ENCODE measurements at places on chromosomes 7 and 10.

- DNase-seq = peak; percentile 77
These were observed 1.6 kb upstream of the HILPDA start for GRCh38 chr7:128453836-128454804.

- no peak for DNase-seq
These were observed 67.7 kb upstream of the DRGX start for GRCh38 chr10:49463605-49464004.

DNA sequence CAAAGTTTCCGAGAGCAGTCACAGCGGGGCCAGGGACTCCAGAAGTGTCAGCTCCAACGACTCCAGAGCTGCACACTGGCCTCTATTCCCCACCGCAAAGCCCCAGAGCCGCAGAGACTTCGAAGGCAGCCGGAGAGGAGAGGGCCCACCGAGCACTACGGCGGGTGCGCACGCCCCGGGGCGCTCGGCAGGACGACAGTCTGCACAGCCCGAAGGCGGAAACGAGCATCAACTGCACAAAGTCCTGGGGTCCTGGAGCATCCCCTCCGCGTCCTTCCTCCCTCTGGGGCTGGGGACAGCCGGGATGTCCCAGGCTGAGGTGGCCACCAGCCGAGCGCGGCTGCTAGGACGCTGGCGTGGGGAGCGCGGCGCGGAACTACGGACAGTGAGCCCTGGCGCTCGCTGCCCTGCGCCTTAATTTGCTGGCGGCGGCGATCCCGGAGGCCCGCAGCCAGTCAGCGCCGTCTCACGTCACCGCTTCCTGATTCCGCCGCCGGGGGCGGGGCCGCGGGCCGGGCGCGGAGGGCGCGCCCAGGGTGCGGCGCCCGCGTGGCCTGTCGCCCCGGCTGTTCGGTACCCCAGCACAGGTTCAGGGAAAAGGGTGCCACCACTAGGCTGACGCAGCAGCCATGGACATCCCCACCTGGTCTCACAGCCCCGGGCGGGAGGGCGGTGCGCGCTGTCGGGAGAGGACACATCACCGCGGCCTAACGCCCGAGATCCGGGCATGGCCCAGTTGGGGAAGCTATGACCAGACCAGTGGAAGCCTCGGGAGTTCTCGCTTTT lies at the start of gene TBX20:
TSS of gene TBX20 (minus strand) at position 391 of the 786 bp plus-strand sequence. CDS start 480 bp downstream, outside the sequence.
- DNase-seq = peak; percentile 9

- DNase-seq = no peak
These were observed 1.7 kb upstream of the SLC18A3 start for GRCh38 chr10:49608166-49609005.

GRCh38 chr7:34128762-34129161 lies 223.4 kb downstream of the BMPER start:
- DNase-seq = peak; percentile 88

GRCh38 chr7:15947754-15948153 lies 261.3 kb upstream of the MEOX2 start:
- peak; percentile 18 for DNase-seq

DNA sequence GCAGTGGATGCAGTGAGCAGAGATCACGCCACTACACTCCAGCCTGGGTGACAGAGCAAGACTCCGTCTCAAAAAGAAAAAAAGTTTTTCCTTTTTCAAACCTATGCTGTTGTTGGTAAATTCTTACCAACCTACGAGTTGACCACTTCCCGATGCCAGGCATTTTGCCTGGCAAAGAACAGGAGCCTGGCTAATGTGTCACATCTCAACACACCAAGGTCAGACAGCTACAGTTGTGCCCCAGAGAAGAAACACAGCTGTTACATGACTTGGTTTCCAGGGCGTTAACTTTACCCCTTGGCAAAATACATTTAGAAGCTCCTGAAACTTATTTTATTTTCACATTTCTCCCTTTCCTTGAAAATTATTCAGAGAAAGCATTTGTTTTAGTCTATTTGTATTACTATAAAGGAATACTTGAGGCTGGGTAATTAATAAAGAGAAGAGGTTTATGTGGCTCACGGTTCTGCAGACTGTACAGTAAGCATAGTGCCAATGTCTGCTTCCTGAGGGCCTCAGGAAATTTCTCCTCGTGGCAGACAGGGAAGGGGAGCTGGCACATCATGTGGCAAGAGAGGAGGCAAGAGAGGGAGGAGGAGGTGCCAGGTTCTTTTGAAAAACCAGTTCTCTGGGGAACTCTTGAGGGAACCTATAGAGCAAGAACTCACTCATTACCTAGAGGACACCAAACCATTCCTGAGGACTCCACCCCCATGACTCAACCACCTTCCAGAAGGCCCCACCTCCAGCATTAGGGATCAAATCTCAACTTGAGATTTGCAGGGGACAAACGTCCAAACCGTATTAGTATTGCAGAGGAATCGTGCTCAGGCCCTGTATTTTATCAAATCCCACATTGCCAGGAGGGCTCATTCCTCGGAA lies 83.3 kb downstream of the PAXIP1 start:
- no peak for DNase-seq

DNA sequence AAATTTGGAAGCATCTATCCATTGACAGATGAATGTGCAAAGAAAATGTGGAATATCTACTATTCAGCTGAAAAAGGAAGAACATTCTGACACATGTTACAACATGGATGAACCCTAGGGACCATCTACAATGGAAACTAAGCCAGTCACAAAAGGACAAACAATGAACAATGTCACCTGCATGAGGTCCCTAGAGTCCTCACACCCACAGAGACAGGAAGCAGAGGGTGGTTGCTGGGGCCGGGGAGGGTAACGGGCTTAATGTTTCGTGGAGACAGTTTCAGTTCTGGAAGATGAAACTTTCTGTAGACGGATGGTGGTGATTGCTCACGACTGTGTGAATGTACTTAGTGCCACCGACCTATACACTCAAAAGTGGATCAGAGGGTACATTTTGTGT lies 282.9 kb downstream of the ADARB2 start:
- no peak for DNase-seq

- DNase-seq = peak; percentile 50
These were observed 612.1 kb upstream of the FZD8 start for GRCh38 chr10:36254199-36254598.

- DNase-seq = peak; percentile 44
These were observed 49.4 kb downstream of the TEX36 start for GRCh38 chr10:125633517-125633999.

DNA sequence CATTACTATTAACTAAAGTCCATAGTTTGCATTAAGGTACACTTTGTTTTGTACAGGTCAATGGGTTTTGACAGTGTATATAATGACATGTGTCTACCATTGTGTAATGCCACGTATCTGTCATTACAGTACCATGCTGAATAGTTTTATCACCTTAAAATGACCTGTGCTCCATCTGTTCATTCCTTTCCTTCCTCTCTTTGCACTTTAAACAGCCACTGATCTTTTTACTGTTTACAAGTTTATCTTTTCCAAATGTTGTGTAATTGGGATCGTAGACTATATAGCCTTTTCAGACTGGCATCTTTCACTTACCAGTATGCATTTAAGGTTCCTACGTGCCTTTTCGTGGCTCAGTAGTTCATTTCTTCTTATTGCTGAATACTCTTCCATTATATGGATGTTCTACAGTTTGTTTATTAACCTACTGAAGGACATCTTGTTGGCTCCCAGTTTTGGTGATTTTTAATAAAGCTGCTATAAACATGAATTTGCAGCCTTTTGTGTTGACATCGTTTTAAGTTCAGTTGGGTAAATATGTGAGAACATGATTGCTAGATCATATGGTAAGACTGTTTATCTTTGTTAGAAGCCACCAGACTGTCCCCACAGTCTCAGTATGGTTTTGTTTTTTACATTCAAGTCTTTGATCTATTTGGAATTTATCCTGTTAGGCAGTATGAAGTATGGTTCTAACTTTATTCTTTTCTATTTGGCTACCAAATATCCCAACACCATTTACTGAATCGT lies 24.7 kb downstream of the STAM start:
- DNase-seq = no peak

DNA sequence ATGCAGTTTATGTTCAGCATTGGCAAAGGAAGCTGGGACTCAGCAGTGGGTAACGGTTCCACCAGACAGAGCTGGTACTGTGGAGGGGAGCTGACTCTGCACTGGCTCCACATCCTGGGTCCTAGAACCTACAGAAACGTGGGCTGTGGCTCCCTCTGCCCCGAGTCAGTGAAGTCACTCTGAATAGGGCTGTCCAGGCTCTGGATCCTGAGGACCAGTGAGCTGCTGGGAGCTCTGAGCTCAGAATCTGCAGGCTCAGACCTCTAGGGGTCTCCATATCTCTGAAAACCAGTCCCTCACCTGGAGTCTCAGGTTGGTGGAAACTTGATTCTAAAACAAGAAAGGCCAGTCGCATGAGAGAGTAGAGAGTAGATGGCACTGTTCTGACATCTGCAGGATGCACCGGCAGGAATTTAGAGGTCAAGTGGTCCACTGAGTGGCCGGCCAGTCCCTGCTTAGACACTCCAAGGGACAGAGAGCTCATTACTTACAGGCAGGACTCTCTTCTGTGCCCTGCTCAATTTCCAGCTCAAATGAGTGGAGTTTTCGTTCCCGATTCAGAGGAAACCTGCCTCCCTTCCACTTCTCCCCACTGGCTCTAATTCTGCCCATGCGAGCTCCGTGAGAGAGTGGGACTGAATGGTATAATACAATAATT lies 18.6 kb downstream of the NPFFR1 start:
- no peak for DNase-seq

DNA sequence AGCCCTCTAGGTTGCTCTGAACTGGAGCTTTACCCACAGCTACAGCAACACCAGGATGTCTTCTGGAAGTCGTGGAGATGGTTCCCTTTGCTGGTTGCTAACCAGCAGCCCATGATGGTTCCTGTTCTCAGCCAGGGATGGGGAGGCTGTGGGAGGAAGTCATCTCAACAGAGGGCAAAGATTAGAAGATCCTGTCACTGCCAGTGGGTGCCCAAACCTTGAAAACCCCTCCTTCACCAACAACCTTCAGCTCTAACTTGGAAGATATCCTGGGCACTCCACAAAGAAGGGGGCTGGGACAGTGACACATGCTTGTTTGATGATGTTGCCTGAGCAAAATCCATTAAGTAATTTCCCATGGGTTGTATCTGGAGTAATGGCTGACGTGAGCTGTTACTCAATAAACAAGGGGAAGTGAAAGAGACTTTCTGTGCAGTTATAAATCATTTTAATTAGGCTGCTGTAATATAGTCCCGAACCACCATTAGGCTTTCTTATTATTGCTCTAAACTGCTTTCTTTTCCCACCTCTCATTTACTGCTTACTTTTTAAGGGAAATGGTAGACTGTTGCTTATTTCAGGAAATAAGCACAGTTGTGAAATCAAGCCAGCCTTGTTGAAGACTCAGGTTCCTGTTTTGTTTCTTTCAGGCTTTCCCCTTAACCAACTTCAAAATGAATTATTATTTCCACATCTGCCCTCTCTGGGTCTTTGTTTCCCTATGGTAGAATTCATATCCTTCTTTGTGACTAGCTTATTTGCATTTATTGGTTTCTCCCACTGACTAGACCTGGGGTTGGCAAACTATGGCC lies 124.8 kb downstream of the PPP1R17 start:
- DNase-seq = peak; percentile 55

DNA sequence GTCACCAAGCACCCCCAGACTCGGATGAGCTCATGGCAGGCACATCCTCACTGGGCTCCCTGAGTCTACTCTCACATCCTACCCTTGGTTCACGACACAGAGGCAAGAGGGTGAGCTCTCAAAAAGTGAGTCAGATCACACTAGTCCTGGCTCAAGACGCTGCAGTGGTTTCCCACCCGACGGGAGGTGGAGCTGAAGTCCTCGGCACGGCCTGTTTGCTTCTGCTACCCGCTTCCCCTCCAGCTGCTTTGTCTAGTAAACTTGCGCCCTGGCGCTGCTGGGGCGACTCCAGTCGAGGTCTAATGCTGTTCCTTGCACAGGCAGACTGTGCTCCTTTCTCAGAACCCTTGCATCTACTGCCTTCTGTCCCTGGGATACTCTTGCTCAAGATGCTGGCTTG lies 13.5 kb upstream of the SFMBT2 start:
- DNase-seq = no peak

DNA sequence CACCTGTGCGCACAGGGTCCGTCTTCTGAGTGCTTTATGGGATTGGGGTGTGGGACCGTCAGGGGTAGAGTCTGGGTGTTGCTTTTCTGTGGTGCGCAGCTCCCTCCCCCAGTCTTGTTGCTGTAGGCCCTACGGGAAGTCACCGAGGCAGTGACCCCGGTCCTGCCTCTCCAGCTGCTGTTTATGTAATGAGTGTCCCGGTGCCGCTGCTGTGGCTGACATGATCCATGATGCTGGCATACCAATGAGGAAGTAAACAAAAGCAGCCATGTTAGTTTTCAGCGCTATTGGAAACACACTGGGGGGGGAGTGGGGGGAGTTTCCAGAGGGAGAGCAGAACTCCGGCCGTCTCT lies 1.1 kb downstream of the TRIM8 start:
- no peak for DNase-seq

GRCh38 chr10:18594574-18595156 lies 56.7 kb downstream of the NSUN6 start:
- DNase-seq = no peak

DNA sequence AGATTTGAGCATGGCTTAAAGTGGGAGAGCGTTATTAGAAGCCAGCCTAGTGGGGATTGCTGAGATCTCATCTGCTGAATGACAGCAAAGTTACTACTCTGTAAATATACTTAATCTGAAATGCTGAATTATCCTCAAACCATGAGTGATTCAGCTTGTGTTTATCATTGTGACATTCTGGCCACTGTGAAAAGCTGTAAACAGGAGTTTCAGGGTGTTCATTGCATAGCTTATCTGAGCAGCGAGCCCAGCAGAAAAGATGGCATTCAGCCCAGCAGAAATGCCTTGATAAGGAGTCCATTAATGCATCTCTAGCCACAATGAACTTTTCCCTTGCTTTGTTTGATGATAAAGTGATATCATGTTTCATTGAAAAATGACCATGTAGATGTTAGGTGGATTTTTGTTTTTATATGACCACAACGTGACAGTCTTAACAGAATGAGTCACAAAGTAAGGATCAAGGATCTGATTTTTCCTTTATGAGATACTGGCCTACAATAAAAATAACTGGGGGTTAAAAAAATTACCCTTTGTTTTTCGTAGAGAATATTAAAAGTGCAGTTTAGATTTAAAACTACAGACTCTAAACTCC lies 7.8 kb downstream of the TES start:
- DNase-seq = no peak

- DNase-seq = peak; percentile 66
These were observed 71.3 kb downstream of the CREB3L2 start for GRCh38 chr7:137930581-137930980.

- peak; percentile 66 for DNase-seq
These were observed 566.7 kb upstream of the NRP1 start for GRCh38 chr10:33901166-33901565.

- DNase-seq = no peak
These were observed 389.6 kb downstream of the REEP3 start for GRCh38 chr10:63910806-63911205.

Measured in fibroblast of skin of left quadriceps (primary cell).